ENCODE measurements at places on chromosomes 1 and 21.

GRCh38 chr1:212554401-212554800 lies 54.2 kb upstream of the ATF3 start:
- no peak for DNase-seq

DNA sequence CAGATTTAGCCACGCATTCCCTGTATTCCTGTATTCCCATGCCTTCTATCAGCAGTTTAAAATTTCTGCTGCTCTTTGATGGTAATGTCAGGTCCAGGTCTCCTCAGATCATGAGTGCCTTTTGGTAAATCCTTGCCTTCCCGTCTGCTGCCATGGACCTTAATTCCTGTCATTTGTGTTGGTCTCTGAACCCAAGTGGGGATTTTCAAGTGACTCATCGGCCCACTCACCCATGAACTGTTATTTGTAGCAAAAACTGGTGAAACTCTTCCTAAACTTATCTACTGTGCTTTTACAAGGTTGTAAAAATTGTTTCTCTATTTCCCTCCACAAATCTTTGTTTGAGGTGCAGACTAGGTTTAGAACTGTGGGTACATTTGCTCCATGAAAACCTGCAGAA lies 47.4 kb downstream of the ACTN2 start:
- no peak for DNase-seq

DNA sequence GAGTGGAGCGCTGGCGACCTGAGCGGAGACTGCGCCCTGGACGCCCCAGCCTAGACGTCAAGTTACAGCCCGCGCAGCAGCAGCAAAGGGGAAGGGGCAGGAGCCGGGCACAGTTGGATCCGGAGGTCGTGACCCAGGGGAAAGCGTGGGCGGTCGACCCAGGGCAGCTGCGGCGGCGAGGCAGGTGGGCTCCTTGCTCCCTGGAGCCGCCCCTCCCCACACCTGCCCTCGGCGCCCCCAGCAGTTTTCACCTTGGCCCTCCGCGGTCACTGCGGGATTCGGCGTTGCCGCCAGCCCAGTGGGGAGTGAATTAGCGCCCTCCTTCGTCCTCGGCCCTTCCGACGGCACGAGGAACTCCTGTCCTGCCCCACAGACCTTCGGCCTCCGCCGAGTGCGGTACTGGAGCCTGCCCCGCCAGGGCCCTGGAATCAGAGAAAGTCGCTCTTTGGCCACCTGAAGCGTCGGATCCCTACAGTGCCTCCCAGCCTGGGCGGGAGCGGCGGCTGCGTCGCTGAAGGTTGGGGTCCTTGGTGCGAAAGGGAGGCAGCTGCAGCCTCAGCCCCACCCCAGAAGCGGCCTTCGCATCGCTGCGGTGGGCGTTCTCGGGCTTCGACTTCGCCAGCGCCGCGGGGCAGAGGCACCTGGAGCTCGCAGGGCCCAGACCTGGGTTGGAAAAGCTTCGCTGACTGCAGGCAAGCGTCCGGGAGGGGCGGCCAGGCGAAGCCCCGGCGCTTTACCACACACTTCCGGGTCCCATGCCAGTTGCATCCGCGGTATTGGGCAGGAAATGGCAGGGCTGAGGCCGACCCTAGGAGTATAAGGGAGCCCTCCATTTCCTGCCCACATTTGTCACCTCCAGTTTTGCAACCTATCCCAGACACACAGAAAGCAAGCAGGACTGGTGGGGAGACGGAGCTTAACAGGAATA lies 4.2 kb downstream of the TFAP2E start:
- DNase-seq = peak; percentile 71

DNA sequence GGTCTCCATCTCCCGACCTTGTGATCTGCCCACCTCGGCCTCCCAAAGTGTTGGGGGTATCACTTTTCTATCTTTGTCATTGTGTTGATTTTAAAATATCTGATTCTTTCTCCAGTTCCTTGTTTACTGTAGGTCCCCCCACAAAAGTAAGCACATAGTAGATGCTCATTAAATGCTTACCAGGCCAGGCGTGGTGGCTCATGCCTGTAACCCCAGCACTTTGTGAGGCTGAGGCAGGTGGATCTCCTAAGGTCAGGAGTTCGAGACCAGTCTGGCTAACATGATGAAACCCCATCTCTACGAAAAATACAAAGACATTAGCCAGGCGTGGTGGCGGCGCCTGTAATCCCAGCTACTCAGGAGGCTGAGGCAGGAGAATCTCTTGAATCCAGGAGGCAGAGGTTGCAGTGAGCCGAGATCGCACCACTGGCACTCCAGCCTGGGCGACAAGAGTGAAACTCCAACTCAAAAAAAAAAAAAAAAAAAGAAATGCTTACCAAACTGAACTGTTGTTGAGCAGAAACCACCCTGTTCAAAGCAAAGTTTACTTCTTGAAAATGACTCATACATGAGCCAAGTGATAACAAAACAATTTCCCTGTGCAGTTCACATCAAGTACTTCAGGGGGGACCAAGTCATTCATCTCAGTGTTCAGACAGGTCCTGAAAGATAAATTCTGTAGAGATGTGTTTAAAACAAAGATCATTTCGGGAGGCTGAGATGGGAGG lies 24.3 kb upstream of the NID1 start:
- DNase-seq = no peak

DNA sequence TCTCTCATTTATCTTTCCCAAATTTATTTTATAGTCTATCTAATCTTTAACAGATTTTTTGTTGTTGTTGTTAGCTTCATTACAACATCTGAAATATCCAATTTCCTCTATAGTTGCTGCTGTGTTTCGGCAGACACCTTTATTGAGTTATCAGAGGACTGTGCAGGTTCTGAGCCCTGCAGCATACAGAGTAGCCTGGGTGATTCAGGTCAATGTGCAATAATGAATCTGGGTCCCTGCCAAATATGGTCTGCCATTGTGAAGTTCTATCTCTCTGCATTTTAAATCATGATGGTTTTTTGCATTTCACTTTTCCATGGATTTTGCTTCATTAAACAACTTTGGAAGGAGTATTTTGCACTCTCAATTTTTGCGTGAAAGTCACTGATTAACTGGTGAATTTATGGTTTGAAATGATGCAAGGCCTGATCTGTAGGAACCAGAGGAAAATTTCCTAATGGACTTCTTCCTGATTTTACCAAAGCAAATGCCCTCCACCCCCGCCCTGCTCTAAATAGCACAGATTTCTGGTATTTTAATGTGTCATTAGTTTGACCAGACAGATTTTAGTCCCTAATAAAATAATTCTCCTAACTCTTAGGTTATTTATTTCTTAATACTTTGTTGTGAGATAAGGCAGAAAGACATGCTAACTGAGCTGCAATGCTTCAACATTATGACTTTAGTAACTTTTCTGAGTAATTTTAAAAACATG lies 402.3 kb downstream of the PTBP2 start:
- no peak for DNase-seq

- no peak for DNase-seq
Observed at GRCh38 chr1:115714572-115715141, 53.9 kb downstream of the CASQ2 start.

GRCh38 chr1:31203215-31203614 lies 36.5 kb downstream of the NKAIN1 start:
- no peak for DNase-seq
